ENCODE measurements at places on chromosomes 7 and 10.
A peak's percentile ranks its signal among the peaks of the same experiment; 100 is the strongest.

- DNase-seq: peak; percentile 47
Observed at GRCh38 chr10:1360011-1360557, 303.9 kb downstream of the WDR37 start.

GRCh38 chr7:140333223-140333622 is 65.1 kb downstream of the SLC37A3 start:
- no peak for DNase-seq

DNA sequence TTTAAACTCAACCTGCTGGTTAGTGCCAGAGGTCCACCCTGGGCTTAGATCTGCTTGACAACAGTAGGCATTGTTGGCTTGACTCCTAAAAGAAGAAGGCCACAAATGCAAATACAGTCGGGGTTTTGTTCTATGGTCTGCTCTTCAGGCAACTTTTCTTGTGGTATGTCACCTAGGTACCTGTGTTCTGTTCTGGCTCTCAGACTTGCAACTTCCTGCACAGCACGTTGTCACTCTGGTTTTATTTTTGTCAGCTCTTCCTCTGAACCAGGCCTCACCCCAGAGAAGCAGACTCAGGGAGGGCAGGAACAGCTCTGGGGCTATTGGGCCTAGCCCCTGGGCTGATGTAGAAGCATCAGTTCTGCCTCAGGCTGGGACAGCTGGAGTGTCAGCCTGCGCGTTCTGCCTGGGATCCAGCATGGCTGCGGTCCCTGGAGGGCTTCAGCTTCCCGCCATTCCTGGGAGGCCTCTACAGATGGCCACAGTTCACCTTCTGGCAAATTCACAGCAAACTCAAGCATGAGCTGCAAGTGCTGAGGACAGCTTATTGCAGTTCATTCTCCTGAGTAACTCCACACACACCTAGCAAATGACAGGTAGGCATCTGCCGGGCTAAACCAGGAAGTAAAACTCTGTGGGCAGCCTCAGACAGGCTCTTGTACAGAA is 11.0 kb upstream of the PDCD4 start:
- DNase-seq: no peak

GRCh38 chr7:157005456-157006204 is 4.8 kb downstream of the MNX1 start:
- no peak for DNase-seq

GRCh38 chr7:50835156-50835555 is 52.5 kb upstream of the GRB10 start:
- no peak for DNase-seq

DNA sequence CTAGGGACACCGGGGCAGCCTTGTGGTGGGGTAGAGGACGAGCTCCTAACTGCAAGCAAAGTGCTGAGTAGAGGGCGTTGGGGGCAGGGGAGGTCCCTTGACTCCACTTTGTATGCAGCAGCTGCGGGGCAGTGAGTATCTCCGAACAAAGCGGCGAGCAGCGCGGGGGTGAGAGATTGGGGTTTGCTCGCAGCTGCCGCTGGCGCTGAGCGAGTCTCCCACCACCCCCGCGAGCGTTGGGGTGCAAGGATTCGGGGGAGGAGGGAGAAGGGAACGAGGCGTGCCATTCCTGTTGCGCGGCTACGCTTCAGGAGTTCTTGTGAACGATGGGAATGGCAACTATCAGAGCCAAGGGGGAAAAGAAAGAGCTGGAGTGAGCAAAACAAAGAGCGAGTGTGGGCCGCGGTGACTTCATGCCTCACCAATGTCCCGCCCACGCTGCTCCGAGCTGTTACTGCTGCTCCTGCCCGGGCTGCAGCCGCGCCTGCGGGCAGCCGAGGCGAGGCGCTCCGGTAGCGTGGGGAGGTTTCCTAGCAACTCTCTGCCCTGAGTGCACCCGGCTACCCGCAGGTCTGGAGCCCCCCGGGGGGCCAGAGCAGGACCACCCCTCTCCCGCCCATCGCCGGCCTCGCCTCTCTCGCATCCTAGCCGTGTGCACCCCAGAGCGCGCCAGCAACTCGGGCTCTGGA is at the start of gene ITGB8:
Gene ITGB8, plus strand, starts transcription at position 662 of the 689 bp plus-strand sequence. CDS start 907 bp downstream, outside the sequence.
- DNase-seq: peak; percentile 69

GRCh38 chr10:25026463-25026862 is 10.1 kb downstream of the THNSL1 start:
- no peak for DNase-seq

- no peak for DNase-seq
Observed at GRCh38 chr7:142428094-142428493, 170.2 kb upstream of the PRSS58 start.

- no peak for DNase-seq
Observed at GRCh38 chr10:22704471-22704911, 9.9 kb downstream of the PIP4K2A start.

- no peak for DNase-seq
Observed at GRCh38 chr7:33685503-33685902, 219.8 kb upstream of the BMPER start.

DNA sequence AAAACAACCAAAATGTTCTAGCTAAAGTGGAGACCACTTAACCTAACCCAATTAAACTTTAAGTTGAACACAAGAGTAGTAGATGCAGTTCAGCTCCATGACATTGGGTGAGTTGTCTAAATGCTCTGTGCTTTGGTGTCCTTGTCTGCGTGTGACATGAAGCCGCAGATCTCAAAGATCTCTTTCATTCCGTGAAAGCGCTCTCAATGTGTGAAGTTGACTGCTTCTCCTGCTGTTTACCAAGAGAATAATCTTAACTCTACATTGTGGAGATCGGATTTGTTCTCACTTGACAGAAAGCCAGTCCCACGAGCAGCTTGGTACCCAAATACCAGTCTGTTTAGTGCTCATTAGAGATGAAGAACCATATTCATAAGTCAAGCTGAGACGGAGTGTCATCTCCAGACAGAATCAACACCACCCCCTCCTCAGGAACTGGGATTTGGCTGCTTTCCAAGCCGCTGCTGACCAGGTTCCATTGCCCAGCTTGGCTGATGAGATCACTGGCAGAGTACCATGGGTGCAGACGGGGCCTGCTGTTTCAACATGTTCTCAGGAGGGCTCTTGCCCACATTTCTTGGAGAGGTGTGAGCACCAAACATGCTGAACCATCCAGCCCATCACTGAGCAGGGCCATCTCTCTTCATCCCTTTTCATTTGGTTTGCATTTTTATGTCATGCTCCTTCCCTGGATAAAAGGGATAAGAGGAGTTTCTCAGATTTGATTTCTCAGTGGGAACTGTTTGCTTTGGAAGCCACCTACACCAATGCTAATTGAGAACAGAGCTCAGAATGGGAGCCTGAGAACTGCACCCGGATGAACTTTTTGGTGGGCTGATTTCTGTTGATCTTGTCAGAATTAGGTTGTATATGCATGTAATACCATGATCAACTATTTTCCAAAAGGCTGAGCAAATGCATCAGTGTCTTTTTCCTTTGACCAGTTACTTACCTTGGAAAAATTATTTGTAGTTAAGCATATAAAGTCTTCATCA is 95.8 kb upstream of the AGBL3 start:
- DNase-seq: no peak

GRCh38 chr10:68959695-68960527 is 3.9 kb downstream of the DDX21 start:
- DNase-seq: no peak

- DNase-seq: no peak
Observed at GRCh38 chr7:16318463-16318862, 102.9 kb downstream of the CRPPA start.

DNA sequence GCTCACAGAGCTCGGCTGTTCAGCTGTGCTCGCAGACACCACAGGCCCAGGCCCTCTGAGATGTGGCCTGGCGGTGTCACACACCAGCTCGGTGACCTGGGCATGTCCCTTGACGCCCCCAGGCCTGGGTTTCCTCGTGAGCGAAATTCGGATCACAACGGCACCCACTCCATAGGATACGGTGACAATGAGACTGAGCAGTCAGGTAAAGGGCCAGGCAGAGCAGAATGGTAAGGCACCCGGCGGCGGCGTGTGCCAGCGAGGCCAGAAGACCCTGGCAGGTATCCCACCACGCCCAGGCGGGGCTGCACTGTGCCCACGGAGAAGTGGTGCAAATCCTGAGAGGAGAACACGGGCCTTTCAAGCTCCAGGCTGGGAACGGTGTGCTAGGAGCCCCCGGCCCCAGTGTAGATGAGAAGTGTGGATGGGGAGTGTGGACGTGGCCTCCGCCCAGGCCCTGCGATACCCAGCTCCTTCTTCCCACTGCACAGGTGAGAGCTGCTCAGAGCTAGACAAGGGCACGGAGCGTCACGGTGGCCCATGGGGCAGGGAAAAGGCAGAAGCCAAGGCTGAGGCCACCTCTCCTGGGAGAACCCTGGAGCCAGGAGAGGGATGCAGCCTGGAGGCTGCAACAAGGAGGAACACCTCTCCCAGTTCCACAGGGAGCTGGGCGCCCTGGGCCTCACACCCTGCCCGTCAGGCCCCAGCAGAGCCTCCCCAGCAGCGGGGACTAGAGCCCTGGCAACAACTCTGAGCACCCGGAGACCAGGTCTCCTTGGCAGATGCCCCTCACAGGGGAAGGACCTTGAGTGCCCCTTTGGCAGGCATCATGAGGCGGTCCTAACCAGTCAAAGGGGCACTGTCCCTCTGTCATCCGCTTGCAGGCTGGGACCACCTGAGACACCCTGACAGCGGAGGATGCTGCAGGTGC is 219.1 kb downstream of the MAD1L1 start:
- no peak for DNase-seq

DNA sequence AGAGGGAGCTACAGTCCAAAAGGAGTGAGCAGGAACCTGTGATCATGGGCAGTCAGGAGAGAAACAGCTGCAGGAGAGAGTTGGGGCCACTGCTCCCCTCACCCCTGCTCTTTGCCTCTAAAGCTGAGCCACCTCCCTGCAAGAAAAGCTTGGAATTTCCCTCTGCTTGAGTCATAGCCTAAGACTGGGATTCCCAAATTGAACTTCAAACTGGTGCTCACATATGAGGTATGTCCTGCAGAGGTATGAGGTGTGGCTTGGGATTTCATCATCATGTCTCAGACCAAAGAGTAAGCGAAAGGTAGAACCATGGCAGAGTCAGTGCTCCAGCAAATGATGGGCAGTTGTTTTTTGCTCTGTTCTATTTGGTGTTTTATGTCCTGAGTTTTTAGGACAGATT is 237.1 kb upstream of the NRP1 start:
- DNase-seq: no peak

DNA sequence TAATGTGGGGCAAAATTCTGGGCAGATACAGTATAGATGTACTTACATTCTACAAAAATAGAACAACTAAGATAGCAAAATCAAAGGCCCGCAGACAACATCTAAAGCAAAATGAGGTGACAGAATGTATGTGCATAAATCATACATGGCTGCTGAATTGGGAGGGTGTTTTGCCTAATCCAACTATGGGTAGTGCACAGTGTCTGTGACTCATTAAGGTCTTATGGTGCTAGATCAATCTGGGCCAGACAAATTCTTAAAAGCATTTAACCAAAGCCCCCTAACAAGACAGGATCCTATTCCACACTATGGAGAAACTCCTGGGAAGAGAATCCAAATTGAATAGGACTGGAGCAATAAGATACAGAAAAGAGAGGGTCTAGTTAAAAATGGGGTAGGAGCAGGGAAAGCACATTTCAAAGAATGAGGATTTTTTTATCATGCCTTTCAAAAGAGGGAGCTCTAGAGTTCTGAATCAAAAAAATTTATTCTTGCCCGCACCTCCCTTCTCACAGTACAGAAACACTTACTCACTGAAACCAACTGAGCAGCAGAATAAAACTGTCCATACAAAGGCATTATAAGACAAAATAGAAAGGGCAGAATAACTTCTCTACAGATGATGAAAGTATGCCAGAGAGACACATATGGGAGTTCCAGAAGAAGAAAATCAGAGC is 181.3 kb downstream of the RNLS start:
- DNase-seq: peak; percentile 41

DNA sequence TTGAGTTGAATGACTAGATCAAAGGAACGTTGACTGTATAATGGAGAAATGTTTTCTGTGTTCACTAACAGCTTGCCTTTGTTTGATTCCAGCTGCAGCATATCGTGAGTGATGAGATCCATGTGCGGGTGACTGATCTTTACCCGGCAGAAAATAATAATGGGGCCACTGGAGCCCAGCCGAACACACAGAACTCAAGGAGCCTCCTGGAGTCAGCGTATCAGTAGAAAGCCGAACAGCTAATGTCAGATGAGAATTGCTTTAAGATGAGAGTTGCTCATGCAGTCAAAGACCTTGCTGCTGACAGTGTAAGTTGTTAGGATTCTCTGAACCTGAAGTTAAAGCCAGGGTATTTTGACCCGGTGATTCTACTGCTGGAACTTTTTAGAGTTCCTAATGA is 34.3 kb upstream of the MTPAP start:
- DNase-seq: no peak

- DNase-seq: no peak
Observed at GRCh38 chr7:4684846-4685245, 2.8 kb downstream of the FOXK1 start.

DNA sequence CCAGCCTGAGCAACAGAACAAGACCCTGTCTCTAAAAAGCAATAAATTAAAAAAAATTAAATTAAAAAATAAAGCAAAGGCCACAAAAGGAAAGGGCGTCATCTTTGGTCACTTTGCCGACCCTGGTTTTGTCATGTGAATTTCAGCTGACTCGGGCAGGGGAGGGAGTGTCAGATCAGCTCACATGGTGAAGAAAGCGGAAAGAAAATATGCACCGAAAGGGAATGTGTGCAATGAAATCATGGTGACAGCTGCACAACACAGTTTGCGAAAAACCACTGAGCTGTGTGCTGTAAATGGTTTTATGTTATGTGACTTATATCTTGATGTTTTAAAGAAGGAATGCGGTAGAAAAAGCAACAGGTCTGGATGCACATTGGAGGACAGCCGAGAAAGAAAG is 39.8 kb downstream of the RCC1L start:
- no peak for DNase-seq

- DNase-seq: no peak
Observed at GRCh38 chr7:95056107-95056739, 148.8 kb downstream of the PPP1R9A start.

GRCh38 chr10:130418731-130419130 is 282.5 kb downstream of the GLRX3 start:
- no peak for DNase-seq

GRCh38 chr10:23190872-23191763 is 994 bp upstream of the PTF1A start:
- DNase-seq: no peak

- DNase-seq: no peak
Observed at GRCh38 chr7:7131273-7131672, 51.1 kb upstream of the C1GALT1 start.

DNA sequence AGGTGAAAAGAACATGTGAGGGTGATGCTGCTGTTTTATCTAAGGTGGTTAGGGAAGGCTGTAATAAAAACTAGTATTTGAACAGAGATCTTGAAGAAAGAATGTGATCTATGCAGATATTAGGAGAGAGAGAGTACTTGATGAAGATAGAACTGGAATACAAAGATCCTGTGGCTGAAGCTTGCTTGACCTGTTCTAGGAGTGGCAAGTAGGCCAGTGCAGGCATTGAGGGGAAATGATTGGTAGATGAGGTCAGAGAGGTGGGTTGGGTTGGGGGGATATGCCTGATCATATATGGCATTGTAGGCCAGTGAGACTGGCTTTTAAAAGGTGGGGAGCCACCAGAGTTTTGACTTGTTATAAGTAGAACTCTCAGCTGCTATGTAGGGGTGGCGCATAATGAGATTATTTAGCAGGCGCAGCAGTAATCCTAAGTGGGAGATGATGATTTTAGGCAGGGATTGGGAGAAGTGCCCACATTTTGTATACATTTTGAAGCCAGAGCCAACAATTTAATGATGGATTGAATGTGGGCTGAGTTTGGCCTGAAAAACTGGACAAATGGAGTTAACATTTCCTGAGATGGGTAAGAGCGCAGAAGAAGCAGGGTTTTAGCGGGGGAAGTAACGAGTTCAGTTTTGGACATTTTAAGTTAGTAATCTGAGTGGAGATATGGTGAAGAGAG is 8.2 kb downstream of the CCSER2 start:
- no peak for DNase-seq

GRCh38 chr7:26853788-26854393 is 10.5 kb downstream of the SKAP2 start:
- DNase-seq: peak; percentile 65
